ENCODE measurements at places on chromosomes 6 and 20.

DNA sequence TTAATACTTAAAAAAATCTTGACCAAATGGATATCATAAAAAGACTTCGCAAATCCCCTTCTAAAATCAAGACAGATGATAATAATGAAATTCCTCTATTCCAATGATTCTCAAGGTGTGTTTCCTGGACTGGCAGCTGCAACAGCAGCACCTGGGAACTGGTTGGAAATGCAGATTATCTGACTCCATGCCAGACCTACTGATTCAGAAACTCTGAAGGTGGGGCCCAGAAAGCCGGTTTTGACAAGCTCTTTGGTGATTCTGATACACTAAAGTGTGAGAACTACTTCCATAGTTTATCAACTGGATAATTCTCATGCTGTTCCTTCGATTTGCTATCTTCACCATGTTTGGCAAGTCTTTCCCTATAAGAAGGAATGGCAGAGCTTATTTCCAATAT, 252.1 kb downstream of the COL12A1 start:
- DNase-seq, result no peak

- DNase-seq, result no peak
Observed at GRCh38 chr6:113642714-113643406, 214.3 kb upstream of the MARCKS start.

GRCh38 chr6:136823128-136823660, 802 bp downstream of the PEX7 start:
- DNase-seq, result no peak

GRCh38 chr6:69622924-69623323, 173.9 kb downstream of the LMBRD1 start:
- DNase-seq, result no peak

- DNase-seq, result peak; percentile 38
Observed at GRCh38 chr6:68468244-68468884, 166.7 kb upstream of the ADGRB3 start.

GRCh38 chr6:142850679-142851423, 94.1 kb downstream of the HIVEP2 start:
- peak; percentile 33 for DNase-seq

- no peak for DNase-seq
Observed at GRCh38 chr20:48275286-48276020, 490.2 kb upstream of the SULF2 start.

DNA sequence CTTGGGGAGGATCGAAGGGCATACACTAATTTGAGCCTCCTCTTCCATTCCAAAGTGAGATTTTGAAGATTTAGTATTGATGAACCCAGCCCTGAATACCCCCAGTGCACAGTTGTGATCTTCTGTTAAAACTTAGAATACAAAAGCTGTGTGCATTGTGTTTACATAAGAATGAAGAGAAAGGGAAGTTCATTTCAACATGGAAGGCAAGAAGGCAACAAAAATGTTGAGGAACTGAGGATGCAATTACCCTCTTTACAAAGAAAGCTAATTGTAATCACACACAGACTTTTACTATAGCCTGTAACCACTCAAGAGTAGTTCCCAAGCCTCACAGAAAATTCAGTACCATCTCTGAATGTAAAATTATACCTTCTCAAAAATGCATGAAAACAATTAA, 49.3 kb downstream of the GFOD1 start:
- no peak for DNase-seq

- no peak for DNase-seq
Observed at GRCh38 chr20:891706-892080, 24.4 kb downstream of the ANGPT4 start.

DNA sequence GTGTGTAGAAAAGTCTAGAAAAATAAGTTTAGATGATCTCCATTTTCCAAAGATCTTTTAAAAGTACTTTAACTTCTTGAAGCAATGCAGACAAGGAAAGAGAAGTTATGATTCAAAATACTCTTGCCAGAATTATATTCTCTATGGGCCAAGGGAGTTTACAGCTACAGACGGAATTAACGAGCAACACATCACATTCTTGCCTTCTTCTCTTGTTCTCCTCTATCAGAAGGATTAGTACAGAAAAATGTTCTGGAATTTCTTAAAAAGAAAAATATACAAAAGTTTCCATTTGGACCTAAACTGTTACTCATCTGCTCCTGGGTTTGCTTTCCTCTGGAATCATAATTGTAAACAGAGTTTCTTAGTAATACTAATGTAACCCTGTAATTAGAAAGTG, 284.7 kb upstream of the HSF2 start:
- DNase-seq, result no peak

DNA sequence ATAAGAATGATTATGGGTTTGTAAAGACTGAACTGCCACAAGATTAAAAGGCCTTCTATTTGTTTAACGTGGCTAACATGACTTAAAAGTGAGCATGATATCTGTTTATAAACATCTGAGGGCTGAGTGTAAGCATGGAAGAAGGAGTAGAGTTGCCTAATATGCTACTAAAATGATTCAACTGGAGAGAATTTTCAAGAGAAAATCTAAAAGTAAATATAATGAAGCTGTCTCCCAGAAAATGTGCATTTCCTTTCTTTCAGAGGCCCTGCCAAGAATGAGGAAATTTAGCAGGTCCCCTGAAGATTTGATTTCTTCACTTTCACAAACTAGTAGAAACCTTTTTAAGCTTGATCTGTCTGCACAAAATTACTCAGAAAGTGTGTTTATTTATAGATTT, 4.2 kb upstream of the EYA4 start:
- DNase-seq, result no peak

DNA sequence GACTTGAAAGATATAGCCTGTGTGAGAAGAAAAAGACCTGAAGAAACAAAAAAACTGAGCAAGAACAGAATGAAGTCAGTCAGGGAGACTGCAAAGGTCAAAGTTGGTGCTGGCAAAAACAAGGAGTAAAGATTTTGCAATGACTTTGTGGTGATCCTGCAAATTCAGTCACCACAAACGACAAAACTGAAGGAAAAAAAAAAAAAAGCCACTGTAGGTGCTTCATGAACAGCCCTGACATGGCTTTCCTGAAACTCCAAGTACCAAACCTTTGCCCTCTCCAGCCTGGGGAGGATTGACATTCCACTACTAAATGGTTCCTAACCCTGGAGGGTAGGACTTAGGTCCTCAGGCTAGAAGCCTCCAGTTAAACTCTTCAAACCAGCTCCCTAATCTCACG, 114.7 kb upstream of the BEND3 start:
- DNase-seq, result no peak

DNA sequence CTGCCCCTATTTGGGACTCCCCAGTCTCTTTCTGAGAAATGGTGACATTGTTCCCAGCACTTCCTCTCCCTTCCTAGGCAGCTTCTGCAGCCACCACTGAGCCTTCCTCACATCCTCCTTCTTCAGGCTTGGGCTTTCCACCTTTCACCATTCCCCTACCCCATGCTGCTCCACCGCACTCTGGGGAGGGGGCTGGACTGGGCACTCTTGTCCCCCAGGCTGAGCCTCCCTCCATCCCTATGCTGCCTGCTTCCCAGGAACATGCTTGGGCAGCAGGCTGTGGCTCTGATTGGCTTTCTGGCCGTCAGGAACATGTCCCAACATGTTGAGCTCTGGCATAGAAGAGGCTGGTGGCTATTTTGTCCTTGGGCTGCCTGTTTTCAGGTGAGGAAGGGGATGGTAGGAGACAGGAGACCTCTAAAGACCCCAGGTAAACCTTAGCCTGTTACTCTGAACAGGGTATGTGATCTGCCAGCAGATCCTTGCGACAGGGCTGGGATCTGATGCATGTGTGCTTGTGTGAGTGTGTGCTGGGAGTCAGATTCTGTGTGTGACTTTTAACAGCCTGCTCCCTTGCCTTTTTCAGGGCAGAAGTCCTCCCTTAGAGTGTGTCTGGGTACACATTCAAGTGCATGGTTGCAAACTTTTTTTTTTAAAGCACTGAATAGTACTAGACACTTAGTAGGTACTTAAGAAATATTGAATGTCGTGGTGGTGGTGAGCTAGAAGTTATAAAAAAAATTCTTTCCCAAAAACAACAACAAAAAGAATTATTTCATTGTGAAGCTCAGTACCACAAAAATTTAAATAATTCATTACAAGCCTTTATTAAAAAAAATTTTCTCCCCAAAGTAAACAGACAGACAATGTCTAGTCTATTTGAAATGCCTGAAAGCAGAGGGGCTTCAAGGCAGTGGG, 2.1 kb upstream of the CDKN1A start:
- DNase-seq, result peak; percentile 94

GRCh38 chr20:50605136-50605535, 86.2 kb downstream of the RIPOR3 start:
- DNase-seq, result no peak

DNA sequence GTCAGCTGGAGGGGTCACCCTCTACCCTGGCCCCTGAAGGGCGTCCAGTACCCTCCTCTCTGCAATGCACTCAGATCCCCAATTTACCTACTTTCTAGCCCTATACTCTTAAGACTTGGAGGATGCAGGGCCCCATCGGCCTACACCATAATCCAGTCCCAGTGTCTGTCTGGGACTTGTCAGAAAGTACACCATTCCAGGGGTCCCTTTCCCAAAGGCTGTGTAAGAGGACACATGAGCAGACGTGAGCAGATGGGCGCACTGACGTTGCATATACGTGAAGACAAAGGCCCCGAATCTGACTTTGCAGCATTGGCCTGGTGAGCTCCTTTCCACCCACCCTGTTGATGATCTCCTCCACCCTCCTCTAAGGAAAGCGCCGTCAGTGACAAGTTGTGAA, 20.9 kb upstream of the SMOC2 start:
- DNase-seq, result no peak

DNA sequence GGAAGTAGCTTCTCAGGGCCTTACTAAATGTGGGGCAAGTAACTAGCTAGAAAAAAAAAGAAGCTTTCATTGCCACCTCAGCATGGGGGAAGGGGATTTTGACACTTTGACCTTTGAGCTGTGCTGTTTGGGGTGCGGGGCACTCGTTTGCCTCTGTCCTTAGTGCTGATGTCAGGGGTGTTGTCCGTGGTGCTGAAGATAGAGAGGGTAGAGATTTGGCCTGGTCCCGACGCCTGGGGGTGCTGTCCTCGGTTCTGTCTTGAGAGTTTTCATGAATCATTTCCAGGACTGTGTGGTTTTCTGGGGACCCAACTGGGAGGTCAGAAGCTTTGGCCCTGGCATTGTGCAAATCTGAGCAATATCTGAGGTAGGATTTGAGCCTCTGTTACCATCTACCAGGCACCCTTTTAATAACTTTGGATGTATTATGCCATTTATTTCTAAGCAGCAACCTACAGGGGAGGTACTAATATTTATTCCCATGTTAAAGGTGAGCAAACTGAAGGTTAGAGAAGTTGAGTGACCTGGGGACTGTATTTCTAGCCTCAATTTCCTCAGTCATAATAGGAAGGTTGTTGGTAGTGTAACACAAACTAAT, 78.0 kb downstream of the DLGAP4 start:
- no peak for DNase-seq

DNA sequence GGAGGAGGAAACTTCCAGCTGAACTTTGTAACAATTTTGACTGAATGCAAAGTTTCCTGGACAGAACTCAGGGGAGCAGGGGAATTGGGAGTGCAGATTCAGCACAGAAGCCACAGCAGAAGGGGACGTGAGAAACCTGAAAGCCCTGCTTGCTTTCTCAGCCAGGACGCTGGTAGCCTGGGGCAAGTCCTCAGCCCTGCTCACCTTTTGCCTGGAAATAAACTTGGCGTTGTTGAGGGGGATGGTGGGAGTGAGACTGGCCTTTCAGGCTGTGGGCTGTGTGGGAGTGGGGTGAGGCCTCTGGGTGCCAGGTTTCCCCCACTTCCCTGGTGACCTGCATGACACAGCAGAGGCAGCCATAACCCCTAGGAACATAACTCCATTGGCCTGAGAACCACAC, 238.1 kb upstream of the HS3ST5 start:
- no peak for DNase-seq

All from WERI-Rb-1 (cell line).